ENCODE measurements at places on chromosomes 12 and 14.

DNA sequence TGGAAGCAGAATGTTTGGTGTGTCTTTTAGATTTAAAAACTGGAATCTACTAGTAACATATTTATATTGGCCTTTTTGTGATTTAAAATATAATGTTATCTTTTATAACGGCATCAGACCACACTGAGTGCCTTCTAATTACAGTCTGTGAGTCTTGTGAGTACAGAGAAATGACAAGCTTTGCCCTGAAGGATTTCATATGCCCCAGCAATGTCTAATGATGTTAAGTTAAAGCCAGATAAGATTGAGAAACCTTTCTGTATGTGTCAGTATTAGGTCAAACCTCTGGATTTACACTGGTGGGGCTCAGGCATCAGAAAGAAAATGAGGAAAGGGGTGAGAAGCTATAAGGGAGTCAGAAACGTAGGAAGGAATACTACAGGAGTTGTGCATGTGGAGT, 25.2 kb downstream of the PLEKHA5 start:
- DNase-seq, result no peak

DNA sequence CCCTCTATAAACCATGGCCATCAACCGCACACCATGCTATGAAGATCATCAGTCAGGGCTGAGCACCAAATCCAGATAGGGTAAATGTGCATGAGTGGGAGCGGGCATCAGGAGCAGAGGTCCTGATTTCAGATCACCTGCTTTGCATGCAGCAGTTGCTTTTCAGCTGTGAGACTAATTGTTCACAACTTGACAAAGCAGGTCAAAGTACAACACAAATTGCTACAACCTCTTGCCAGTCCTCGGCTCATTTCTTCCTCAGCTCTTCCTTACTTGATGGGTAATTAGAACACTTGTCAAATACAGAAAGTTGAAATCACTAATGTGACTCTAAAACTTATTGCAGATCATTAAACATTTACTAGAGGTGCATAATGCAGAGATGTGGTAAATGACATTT, 171.6 kb downstream of the PPM1H start:
- no peak for DNase-seq

DNA sequence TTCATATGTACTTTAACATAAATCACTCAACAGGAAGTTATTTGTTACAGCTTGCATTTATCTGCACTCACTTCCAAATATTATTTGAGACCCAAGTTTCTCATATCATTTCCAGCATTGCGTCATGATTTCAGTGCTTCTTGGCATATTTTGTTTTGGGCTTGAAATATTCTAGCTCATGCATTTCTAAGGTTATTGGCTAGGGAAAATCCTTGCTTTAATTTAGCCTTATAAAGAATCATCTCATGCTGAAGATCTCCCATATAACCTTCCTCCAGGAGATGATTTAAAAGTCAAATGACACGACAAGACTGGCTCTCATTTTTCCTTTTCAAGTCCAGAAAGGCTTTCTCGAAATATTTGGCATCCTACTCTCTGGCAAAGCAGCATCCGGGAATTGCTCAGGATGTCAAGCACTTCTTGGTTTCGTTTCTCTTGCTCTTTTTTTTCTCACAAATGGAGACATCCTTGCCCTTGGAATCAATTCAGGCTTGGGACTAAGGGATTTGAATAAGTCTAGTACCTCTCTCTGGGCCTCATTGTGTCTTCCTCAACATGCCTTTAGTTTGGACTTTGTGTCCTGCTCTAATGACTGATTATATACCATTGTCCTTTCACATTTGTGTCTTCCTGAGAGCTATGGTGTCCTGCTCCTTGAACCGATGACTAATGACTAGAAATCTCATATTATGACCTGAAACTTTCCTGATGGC, 295.0 kb downstream of the RMST start:
- DNase-seq, result no peak

GRCh38 chr14:31752867-31753661, 191.9 kb downstream of the NUBPL start:
- DNase-seq, result no peak

- no peak for DNase-seq
Observed at GRCh38 chr12:25242981-25243679, 7.6 kb downstream of the KRAS start.

GRCh38 chr14:21059842-21060613, 2.4 kb downstream of the RNASE8 start:
- DNase-seq, result no peak
